ENCODE measurements at places on chromosomes 6 and 20.

DNA sequence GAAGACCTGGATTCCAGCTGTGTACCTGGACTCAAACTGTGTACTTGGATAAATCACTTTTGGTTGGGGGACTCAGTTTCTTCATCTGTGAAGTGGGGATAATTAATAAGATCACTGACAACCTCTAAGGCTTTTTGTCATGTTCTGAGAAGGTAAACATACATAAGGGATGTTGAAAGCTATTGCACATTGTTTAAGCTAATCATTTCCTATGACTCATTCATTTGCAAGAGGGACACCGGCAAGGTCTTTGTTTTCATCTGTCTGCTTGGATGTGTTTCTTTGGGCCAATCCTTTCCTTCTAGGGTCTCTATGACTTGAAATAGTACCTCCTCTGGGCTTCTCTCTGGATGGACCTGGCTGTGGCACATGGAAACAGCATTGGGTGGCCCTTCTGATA, 6.8 kb downstream of the PROKR2 start:
- H3K27me3 ChIP-seq: peaks cover 17% of the 10 kb centered on the region
- no peak overlapping the region for H3K27ac ChIP-seq
- no peaks in the 10 kb centered on the region for H3K36me3 ChIP-seq
- no peaks in the 10 kb centered on the region for H3K4me1 ChIP-seq
- H3K4me3 ChIP-seq: no peak overlapping the region
- DNase-seq: no peak

GRCh38 chr20:57384953-57385761, 6.0 kb upstream of the RBM38 start:
- no peak for DNase-seq
- peaks cover 10% of the 10 kb centered on the region for H3K4me1 ChIP-seq
- peaks cover 7% of the 10 kb centered on the region for H3K36me3 ChIP-seq
- H3K27me3 ChIP-seq: peaks cover 4% of the 10 kb centered on the region
- H3K27ac ChIP-seq: no peak overlapping the region
- H3K4me3 ChIP-seq: no peak overlapping the region

GRCh38 chr6:43128926-43129325, 42.1 kb upstream of the SRF start:
- no peak for DNase-seq
- H3K27ac ChIP-seq: no peak overlapping the region

GRCh38 chr20:58714923-58715351, 22.3 kb downstream of the NPEPL1 start:
- H3K4me3 ChIP-seq: no peak overlapping the region
- no peak for DNase-seq
- peaks cover 14% of the 10 kb centered on the region for H3K4me1 ChIP-seq
- H3K27me3 ChIP-seq: peaks cover 6% of the 10 kb centered on the region
- H3K36me3 ChIP-seq: peaks cover 2% of the 10 kb centered on the region
